ENCODE measurements at places on chromosomes 3 and 15.

GRCh38 chr15:66623801-66624453, 58.1 kb upstream of the LCTL start:
- no peak for DNase-seq

DNA sequence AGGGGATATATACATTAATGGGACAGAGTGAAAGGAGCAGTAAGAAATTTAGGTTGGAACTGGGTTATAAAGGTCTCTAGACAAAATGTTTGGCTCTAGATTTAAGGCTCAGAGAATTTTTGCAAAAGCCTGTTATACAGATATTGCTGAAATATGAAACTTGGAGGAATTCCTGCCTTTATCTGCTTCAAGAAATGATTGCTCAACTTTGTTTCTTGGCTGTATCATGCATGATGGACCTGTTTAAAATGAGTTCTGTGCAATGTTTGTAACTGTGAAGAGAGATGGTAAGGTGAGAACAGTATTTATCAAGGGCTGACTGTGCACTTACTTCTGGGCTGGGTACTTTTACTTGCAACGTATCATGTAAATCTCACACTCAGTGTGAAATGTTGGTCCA, 3.3 kb downstream of the CRYBG3 start:
- DNase-seq = no peak

- no peak for DNase-seq
These were observed 71.0 kb downstream of the WWTR1 start for GRCh38 chr3:149586871-149587270.

DNA sequence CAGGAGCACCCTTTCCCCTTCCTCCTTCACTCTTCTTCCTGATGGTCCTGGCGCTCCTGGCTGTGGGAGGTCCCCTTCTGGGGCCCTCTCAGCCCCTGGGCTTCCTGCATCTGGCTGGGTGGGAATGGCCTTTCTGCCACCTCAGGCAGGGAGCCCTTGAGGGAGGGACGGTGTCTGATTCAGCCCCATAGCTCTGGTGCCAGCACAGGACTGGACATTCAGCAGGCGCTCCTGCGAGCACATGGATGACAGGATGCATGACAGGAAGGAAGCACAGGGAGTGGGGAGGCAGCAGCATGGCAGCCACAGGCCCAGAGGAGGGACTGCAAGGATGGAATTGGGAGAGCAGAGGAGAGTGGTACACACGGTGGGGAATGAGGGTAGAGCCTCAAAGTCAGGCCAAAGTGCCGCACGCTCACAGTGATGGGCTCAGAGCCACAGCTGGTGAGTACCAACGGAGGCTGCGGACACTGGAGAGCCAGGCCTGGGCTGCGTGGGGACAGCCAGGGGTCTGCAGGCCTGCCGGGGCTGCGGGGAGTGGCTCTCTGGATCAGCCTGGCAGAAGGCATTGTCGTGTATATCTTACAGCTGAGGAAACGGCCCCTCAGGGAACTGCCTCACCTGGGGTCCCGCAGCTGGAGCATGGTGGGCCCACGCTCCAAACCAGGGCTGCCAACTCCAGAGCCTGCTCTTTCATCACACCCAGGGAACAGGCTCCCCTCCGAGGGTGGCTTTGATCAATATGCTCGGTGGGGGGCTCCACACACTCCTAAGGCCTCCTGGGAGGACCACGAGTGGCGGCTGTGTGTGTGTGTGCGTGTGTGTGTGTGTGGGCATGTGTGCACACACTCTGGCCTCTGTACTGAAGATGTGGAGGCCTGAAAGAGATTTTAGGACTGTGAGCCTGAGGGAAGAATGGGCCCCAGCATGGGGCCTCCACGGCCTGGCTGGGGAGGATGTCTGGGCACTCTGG, 51.4 kb upstream of the CTSH start:
- DNase-seq = no peak

- no peak for DNase-seq
These were observed 110.3 kb downstream of the MYLK start for GRCh38 chr3:123773681-123774431.

- DNase-seq = no peak
These were observed 87.0 kb upstream of the ALDH1L1 start for GRCh38 chr3:126267169-126267975.

GRCh38 chr3:174854987-174855386, 4.1 kb upstream of the NAALADL2 start:
- DNase-seq = no peak

DNA sequence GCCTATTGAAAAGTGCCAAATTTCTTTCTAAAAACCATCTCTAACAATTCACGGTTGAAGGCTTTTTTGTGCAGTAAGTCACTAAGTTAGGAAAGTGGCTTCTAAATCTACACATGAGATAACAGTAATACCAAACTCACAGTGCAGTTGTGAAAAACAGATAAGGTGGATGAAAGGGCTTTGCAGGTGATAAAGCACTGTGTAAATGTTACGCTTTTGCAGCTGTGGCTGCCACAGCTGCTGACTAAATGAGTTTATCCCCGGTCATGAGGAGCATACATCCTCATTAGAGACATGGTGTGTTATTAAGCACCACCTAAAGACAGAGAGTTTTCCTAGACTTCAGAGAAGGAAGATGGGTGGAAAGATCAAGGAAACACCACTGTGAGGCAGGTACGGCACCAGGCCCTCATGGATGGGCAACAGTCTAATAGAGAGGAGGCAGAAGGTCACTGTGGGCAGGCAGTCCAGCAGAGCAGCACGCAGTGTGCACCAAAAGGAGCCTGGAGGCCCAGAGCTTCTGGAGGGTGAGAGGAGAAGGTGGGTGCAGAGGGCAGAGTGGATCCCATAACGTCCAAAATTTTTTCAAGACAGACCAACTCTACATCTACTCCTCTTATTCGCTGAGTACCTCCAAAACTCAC, 68.5 kb downstream of the FMN1 start:
- DNase-seq = no peak

DNA sequence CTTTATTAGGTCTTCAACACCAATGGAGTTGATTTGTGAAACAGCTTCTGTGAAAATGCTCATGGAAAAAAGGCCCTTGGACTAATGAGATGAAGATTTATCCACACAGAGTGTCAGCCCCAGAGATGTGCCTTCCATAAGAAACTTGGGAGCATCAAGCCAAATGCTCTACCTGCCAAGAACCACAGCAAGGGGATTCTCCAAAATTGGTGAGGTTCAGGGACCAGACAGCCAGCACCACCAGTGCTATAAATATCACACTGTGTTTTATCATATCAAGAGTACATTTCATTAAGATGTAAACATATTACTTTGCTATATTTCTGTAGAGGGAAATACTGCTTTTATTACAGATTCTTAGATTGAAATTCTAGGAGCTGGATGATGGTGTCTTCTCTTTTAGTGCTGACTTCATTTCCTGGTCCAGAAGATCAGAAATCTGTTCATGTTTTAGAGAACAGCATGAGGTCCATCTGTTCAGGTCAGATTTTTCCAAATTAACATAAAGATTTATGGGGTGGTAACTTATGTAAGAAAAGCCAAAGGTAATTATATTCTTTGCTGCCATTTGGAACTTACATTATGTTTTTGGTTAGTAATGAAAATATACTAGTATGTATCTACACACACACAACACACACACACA, 17.7 kb downstream of the SLC35G2 start:
- DNase-seq = no peak

GRCh38 chr3:86785386-86785785, 205.6 kb downstream of the VGLL3 start:
- DNase-seq = no peak

- DNase-seq = no peak
These were observed 71.0 kb downstream of the TCF12 start for GRCh38 chr15:56989411-56989924.

DNA sequence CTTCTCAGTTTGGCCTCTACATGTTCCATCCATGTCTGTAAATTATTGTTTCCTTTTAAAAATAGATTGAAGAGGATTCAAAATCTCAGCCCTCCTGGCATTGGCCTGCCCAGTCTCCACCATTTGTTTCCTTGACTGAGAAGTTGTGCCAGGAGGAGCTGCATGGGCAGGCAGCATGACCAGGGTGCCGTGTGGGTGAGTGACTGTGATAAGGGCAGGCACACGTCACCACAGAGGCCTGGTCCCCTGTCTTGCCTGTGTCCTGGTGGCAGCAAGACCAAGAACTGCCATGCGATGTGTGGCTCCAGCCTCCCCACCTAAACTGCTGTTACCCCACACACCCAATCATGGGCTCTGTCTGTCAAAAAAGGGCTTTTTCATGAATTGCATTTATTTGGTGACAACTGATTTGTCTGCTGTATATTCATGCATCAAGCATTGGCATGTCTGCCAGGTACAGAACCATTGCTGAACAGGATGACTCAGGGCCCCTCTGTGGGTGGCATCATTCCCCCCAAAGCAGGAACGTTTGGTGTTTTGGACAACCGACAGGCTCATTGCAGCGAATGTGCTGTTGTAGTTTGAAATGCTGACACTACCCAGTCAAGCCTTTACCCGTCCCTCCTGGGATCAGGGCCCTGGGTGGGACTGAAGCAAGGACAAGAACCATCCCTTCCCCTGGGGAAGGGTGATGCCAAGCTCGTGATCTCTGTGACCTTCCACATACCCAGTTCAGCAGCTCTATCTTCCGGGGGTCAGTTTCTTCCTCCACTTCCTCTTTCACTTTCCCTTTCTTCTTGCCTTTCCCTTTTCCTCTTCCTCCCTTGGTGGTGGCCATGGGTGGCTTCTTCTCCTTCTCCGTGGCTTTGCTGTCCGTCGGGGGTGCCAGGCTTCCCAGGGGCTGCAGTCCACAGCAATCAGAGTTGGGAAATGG, 51.6 kb downstream of the TRPM1 start:
- no peak for DNase-seq

GRCh38 chr3:188085584-188086560, 68.1 kb upstream of the LPP start:
- DNase-seq = no peak

GRCh38 chr3:184336547-184337398, 627 bp upstream of the FAM131A start:
- no peak for DNase-seq

- DNase-seq = no peak
These were observed 155.5 kb upstream of the TMC3 start for GRCh38 chr15:81529481-81529880.

DNA sequence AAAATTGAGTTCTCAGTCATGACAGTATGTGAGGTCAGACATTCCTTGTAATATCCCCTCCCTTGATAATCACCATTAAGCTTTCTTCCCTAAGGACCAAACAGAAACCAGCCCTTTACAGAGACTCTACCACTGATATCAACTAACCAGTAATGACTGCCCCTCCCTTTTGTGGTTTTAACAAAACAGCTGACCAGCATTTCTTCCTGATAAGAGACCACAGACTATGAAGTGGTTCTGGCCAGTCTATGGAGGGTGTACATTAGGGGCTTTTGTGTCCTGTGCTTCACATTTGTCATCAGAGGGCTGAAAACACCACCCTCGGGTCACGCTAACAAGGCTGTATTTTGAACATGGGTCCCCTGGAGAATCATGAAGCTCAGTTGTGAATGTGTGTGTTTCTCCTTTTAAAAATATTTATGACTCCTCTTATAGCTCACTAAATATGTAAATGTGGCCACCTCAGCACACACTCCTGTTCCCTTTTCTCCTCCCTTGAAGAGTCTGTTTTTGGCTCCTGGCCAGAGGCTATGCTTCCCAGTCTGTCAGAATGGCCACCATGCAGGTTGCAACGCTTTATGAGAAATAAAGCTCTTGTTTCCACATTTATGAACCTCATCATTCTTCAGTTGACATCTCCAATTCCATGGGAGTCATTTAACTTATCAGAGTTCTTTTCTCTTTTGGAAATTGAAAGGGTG, 239.3 kb downstream of the CPNE4 start:
- no peak for DNase-seq

DNA sequence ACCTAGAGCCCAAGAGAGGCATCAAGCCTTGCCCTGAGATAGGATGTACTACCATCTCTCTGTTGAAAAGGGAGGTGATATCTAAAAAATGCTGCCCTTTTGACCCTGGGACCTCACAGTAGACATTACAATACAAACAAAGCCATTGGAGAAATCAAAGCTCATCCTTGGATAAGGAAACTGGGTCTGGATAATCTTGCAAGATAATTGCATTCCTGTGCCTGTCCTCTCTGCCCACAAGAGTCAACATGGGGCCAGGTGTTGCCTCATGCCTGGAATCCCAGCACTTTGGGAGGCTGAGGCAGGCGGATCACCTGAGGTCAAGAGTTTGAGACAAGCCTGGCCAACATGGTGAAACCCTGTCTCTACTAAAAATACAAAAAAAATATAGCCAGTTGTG, 57.3 kb upstream of the DLG1 start:
- DNase-seq = no peak

DNA sequence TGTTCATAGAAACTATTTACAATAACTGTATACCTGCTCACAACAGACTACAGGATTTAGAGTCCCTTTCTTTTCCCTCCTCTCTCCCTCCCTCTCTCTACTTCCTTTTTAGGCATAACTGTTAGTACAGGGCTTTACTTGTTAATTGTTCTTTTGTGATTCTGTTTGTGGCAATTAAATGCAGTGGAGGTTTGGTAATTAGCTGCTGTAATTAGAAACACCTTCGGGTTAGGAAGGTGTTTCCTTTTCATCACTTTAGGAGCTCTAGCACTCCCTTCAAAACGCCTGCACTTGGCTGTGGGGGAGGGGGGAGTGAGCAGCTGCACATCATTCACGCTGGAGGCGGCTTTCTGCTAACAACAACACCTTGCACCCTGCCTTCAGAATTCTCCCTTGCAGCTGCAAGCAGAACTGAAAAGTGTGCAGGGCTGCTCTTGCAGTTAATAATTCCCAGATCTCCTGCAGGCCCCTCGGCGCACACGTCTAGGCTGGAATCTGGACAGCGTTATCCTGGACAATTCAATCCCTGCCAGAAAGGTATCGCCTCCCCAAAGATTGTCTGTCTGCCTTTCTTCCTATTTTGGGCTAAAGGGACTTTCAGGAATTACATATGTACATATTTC, 242.6 kb upstream of the RGMA start:
- no peak for DNase-seq

DNA sequence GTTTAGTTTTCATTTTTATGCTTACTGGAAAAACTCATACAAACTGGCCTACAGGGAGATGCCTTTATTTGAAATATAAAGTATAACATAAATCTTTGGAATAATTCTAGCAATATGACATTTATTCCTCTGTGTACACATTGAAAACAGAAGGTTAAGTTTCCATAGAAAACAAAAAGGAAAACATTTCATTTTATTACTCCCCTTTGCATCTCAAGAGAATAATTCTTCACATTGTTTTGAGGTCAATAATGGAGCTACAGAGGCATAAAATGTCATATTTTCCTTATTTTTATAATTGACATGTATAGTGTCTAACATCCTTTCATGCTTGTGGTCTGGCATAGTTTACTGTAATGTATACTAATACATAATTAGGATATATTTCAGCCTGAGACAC, 187.6 kb upstream of the AGTR1 start:
- no peak for DNase-seq

- no peak for DNase-seq
These were observed 43.8 kb downstream of the GAP43 start for GRCh38 chr3:115666920-115667737.

- no peak for DNase-seq
These were observed 111.4 kb downstream of the CMSS1 start for GRCh38 chr3:99928771-99929744.
